BJ (cell line): ENCODE measurements at places on chromosomes 2 and 18. TPM values are rescaled to one million over a fixed set of nuclear protein-coding genes. Genes with fewer than 3 reads are reported as not detected.

PRKAG3 gene
- not detected in 2 replicates for polyA plus RNA-seq

OSBPL6 gene
- polyA plus RNA-seq, result 3.7 and 5.1 TPM in 2 replicates

C2orf78 gene
- polyA plus RNA-seq, result not detected in 2 replicates

MYCN gene
- polyA plus RNA-seq, result not detected in 2 replicates

ARHGAP15 gene
- not detected in 2 replicates for polyA plus RNA-seq

RAB6C gene
- polyA plus RNA-seq, result not detected in 2 replicates

DNA sequence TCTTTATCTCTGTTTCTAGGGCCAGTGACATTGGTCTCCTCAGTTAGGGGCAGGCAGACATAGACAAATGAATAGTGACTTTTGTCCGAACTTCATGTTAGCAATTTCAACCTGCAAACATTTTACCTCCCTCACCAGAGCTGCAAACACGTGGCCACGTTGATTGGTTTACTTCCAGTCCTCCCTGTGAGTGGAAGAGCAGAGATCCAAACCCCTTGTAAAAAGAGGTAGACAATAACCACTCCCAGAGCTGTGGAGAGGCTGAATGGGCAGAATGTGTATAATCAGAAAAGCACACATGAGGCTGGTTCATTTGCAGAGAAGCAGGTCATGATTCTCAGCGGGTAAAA is 31.1 kb downstream of the CTIF start:
- no peak for DNase-seq

GRCh38 chr2:173986805-173987204 is 21.6 kb upstream of the SP3 start:
- no peak for DNase-seq

GRCh38 chr2:20198796-20199632 is 25.9 kb downstream of the SDC1 start:
- DNase-seq, result no peak

DNA sequence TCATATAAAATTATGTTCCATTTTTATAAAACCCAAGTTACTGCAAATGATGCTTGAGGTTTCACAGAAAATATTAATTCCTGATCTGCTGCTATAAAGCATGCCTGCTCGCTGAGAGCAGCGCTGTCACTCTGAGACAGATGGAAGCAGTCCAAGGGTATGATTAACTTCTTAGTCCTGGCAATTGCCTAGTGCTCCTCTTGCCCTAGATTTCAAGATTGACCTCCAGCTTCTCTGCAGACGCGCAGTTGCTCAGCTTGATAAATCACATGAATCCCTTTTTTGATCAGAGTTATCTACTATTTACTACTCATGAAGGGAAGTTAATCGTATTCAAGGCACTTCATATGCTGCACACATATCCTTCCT is 154.6 kb upstream of the REV1 start:
- DNase-seq, result no peak

DNA sequence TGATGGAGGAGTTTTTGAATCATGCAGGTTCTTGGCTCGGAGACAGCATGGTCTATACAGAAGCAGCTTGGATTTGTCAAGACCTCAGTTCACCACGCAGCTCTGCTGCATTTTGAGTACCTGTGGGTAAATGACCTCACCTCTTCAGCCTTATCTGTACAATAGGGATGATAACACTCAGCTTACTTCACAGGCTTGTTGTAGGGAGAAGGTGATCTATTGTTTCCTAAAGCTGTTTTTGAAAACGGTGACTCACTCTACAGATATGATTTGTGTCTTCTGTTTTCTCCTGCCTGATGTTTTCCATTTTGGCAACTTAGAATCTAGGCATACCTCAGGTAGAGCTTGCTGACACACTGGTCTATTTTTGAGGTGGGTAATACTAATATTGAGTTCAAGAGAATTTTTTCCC is 80.3 kb downstream of the FMNL2 start:
- DNase-seq, result no peak

- DNase-seq, result no peak
Measured at GRCh38 chr18:62729487-62730386, 14.4 kb downstream of the PHLPP1 start.

DNA sequence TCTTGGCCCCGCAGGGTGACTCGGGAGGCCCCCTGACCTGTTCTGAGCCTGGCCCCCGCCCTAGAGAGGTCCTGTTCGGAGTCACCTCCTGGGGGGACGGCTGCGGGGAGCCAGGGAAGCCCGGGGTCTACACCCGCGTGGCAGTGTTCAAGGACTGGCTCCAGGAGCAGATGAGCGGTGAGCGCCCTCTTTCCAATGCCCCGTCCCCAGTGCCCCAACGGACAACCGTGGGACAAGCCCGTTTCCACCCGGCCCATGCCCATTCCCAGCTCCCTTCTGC is 2.6 kb upstream of the CHRND start:
- DNase-seq, result no peak

DNA sequence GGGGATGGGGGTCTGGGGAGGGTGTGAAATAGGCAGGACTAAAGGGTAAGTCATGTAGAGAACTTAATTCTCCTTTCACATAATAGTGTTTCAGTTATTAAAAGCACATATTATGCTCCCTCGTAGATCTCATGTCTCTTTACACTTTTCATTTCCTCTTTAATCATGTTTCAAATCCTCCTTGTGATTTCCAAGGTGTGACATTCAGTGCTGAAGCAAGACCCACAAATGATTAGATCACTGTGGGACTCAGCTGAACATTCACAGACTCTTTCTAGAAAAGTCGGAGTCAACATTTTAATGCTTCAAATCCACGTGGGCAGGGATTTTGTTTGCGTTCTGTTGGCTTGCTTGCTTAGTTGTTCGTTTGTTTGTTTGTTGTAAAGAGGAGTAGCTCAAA is 34.7 kb upstream of the CALCRL start:
- DNase-seq, result no peak

DNA sequence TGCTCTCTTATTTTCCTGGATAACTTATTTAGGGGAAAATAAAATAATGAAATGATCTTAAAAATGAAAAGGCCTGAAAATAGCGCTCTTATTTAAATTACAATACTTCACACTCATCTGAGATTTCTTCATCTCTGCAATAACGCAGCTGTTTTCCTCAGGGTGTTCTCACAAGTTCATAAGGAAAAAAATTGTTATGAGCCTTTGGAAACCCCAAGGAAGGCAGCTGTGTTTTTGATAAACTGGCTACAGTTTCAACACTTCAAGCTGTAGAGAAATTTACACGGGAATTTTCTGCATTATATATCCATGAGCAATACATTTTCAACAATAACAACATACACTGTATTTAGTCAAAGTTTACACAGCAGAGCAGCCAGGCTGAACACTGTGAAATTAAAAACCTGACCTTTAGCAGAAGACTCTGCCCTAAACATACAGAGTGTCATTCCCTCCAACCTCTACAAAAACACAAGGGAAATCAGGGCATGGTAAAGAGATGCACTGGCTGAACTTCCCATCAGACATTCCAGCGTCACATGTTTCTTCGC is 959.6 kb downstream of the SLC4A3 start:
- no peak for DNase-seq

GRCh38 chr18:66317243-66318090 is 286.4 kb downstream of the CDH19 start:
- no peak for DNase-seq

- DNase-seq, result no peak
Measured at GRCh38 chr2:2536416-2537056, 205.5 kb upstream of the MYT1L start.

DNA sequence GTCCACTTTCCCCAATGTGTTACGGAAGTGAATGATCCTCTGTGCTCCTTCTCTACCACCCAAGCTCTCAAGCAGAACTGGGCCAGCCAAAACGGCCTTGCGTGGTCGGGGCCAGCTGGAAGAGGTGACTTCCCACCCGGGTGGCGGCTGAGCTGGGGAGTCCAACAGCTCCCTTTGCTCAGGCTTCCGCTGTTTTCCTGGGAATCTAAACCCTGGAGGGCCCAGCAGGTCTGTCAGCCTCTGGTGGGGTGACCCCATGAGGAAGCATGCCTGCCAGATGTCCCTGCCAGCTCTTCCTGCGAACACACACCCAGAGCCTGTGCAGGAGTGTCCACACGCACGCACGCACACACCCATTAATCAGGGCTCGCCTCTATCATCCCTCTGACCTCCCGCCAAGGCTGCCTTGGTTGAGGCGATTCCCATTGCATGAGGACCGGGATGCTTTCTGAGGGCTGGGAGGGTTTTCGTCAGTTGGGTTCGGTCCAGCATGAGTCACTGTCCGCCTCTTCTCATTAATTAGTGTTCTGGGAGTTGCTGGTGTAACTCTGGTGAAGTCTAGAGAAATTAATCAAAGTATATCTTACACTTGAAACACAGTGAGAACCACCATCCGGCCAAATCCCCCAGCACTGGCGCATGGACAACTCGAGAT is 90.6 kb downstream of the TWIST2 start:
- peak; percentile 98 for DNase-seq

DNA sequence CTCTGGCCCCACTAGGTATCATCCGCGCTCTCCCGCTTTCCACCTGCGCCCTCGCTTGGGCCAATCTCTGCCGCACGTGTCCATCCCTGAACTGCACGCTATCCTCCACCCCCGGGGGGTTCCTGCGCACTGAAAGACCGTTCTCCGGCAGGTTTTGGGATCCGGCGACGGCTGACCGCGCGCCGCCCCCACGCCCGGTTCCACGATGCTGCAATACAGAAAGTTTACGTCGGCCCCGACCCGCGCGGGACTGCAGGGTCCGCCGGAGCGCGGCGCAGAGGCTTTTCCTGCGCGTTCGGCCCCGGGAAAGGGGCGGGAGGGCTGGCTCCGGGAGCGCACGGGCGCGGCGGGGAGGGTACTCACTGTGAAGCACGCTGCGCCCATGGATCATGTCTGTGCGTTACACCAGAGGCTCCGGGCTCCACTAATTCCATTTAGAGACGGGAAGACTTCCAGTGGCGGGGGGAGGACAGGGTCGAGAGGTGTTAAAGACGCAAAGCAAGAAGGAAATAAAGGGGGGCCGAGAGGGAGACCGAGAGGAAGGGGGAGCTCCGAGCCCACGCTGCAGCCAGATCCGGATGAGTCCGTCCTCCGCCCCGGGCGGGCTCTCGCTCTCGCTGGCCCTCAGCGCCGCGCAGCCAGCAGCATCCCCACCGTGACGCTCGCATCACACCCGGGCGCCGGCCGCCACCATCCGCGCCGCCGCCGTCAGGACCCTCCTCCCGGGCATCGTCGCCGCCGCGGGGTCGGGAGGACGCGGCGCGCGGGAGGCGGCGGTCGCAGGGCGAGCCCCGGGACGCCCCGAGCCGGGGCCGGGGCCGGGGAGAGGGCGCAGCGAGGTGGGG is 664 bp downstream of the NETO1 start:
- no peak for DNase-seq

DNA sequence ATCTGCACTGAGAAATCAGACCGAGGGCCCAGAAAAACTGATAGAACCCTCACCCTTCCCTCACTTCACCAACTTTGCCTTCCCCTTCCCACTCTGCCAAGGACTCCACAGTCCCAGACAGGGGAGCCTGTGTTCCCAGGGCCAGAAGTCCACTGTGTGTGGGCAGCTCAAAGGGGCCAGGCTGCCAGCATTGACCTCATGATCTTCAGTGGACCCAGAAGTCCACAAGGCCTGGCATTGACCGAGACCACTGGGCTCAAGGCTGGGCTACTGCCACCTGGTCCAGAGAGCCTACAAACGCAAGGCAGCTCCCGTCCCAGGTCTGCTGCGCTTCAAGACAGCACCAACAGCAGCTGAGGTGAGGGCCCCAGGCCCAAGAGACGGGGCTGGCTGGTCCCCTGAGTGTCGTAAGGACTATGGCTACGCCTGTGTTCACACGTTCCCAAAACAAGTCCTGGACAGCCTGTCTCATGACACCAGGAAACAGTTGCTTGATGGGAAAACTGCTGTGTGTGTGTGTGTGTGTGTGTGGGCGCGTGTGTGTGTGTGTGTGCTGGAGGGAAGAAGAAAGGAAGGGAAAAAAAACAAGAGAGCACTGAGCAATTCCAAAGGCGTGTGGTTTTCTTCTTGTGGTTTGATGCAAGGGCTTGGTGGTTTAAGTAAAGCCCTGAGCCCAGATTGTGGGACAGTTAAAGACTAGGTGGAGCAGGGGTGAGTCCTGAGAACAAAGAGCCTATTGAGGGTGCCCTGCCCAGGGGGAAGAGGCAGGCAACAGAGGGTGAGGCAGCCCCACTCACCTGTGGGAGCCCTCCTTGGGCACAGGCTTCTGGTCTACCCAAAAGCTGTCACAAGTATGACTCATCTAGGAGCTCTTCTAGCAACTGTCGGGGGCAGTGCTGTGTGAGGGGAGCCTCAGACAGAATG is 46.6 kb upstream of the ZBTB7C start:
- DNase-seq, result peak; percentile 69

DNA sequence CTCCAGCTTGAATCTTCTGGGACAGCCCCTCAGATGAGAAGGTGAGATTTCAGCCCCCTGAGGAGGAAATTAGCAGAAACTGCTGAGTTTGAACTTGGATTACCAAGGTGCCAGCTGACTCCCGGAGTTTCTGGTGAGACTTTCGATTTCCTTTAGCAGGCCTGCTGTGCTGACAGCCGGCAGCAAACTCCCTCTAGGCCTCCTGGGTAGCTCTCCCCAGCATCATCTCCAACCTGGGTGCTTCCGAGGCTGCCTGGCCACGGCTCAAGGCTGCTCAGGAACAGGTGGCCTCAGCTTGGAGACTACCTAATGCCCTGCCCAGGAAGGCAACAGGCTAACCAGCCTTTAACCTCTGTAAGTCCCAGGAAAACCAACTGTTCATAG is 16.5 kb downstream of the SDC1 start:
- no peak for DNase-seq

GRCh38 chr2:238785528-238785860 is 62.4 kb upstream of the TWIST2 start:
- DNase-seq, result no peak
